ENCODE measurements at places on chromosomes 3 and 15. TPM values are rescaled to one million over a fixed set of nuclear protein-coding genes. Genes with fewer than 3 reads are reported as not detected.
A peak's percentile ranks its signal among the peaks of the same experiment; 100 is the strongest.

LHFPL4 gene
- not detected for total RNA-seq

MST1R gene
- 94.3 TPM for total RNA-seq

SLC12A8 gene
- total RNA-seq, result 18.8 TPM

CELF6 gene
- total RNA-seq, result 0.55 TPM

DISP2 gene
- total RNA-seq, result 0.37 TPM

FETUB gene
- not detected for total RNA-seq

GRCh38 chr3:58293516-58293915, 12.5 kb upstream of the RPP14 start:
- no peak overlapping the region for H3K27ac ChIP-seq
- H3K27me3 ChIP-seq, result no peaks in the 10 kb centered on the region
- no peak for DNase-seq
- H3K4me3 ChIP-seq, result no peak overlapping the region
- no peaks in the 10 kb centered on the region for H3K4me1 ChIP-seq

GRCh38 chr15:71465131-71465955, 345.0 kb upstream of the NR2E3 start:
- no peaks in the 10 kb centered on the region for H3K27me3 ChIP-seq
- H3K4me1 ChIP-seq, result no peaks in the 10 kb centered on the region
- H3K36me3 ChIP-seq, result no peaks in the 10 kb centered on the region
- DNase-seq, result no peak

GRCh38 chr15:56772868-56773639, 39.7 kb upstream of the ZNF280D start:
- H3K4me3 ChIP-seq, result no peak overlapping the region
- peaks cover 28% of the 10 kb centered on the region for H3K4me1 ChIP-seq
- peak overlapping the region; percentile 55 for H3K27ac ChIP-seq
- DNase-seq, result peak; percentile 53

- no peak overlapping the region for H3K4me3 ChIP-seq
- no peaks in the 10 kb centered on the region for H3K27me3 ChIP-seq
- H3K27ac ChIP-seq, result peak overlapping the region; percentile 32
- no peak for DNase-seq
- peaks cover 12% of the 10 kb centered on the region for H3K4me1 ChIP-seq
Measured at GRCh38 chr3:11195201-11195600, 40.9 kb downstream of the HRH1 start.

DNA sequence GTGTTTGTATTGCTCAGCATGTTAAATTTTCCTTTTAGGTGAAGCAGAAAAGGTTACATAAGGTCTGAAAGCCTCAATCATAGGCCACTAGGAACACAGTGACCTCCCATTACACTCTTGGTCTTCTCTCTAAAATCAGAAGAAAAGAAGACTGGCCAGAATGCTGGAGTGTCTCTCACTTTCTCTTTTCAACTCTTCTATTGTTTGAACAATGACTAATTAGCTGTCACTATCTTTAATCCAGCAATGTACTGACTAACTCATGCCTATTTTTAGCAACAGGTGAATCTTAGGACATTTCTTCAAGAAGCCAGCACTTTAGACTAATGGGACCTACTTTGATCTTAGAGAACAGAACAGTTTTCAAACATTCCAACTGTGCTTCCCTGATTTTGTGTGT, 142.8 kb downstream of the TGFBR2 start:
- no peak overlapping the region for H3K4me3 ChIP-seq
- peaks cover 14% of the 10 kb centered on the region for H3K4me1 ChIP-seq
- H3K27me3 ChIP-seq, result no peaks in the 10 kb centered on the region
- no peak for DNase-seq

GRCh38 chr3:41960826-41961750, 815 bp downstream of the ULK4 start:
- peak overlapping the region; percentile 86 for H3K4me3 ChIP-seq
- H3K36me3 ChIP-seq, result no peaks in the 10 kb centered on the region
- DNase-seq, result peak; percentile 81
- no peaks in the 10 kb centered on the region for H3K27me3 ChIP-seq
- H3K27ac ChIP-seq, result peak overlapping the region; percentile 89

- DNase-seq, result no peak
- no peak overlapping the region for H3K4me3 ChIP-seq
- H3K4me1 ChIP-seq, result peaks cover 7% of the 10 kb centered on the region
- H3K27me3 ChIP-seq, result no peaks in the 10 kb centered on the region
- H3K36me3 ChIP-seq, result no peaks in the 10 kb centered on the region
Measured at GRCh38 chr3:181484026-181484425, 227.7 kb upstream of the SOX2 start.

DNA sequence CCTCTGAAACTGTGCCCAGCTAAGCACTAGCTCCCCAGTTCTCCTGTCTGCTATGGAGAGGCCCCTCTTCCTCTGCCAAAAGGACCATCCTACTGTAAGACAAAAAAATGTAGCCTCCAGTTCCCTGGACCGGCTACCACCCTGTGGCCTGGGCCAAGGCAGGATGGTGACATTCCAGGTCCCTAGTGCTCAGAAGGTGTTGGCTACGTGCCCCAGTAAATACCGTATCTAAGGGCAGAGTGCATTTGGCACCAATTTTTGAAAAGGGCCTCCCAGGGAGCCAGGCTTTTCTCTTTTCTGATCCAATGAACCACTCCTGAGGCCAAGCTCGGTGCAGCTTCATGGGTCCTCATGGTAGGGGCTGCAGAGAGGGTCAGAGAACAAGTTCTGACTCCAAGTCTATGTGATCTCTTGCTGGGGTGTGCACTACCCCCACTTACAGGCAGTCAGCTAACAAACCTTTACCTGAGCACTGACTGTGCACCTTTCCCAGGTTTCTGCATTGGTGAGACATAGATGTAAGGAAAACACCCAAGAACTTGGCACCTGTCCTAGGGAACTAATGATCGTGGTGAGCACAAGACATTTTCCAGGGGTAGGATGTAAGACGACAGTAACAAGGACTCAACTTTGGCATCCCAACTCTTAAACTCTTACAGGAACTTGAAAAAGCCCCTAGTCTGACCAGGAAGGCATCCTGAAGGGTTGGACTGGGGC, 32.6 kb downstream of the TLE3 start:
- DNase-seq, result peak; percentile 49
- H3K27ac ChIP-seq, result no peak overlapping the region
- H3K4me1 ChIP-seq, result peaks cover 79% of the 10 kb centered on the region
- no peak overlapping the region for H3K4me3 ChIP-seq
- H3K36me3 ChIP-seq, result peaks cover 55% of the 10 kb centered on the region
- no peaks in the 10 kb centered on the region for H3K27me3 ChIP-seq

GRCh38 chr15:99303907-99304306, 52.6 kb downstream of the LRRC28 start:
- peaks cover 27% of the 10 kb centered on the region for H3K4me1 ChIP-seq
- no peak overlapping the region for H3K4me3 ChIP-seq
- no peaks in the 10 kb centered on the region for H3K27me3 ChIP-seq

GRCh38 chr15:71334873-71335272, 219.6 kb downstream of the THSD4 start:
- no peak for DNase-seq
- peaks cover 20% of the 10 kb centered on the region for H3K4me1 ChIP-seq
- H3K27me3 ChIP-seq, result no peaks in the 10 kb centered on the region
- H3K36me3 ChIP-seq, result no peaks in the 10 kb centered on the region
- H3K27ac ChIP-seq, result peak overlapping the region; percentile 68

DNA sequence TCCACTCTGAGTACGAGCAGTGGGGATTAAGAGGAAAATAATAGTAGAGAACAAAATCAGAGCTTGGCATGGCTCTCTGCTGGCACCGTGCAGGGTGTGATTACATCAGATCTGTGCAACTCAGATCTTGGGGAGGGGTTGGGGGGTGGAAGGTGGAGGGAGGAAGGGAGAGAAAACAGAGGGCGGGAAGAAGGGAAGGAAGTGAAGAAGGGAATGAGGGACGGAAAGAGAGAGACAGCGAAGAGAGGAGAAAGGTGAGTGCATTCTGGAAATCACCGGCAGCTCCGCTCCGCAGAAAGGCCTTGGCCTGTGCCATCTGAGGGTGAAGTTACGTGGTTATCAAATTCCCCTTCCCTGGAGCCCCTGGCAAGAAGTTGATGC, 31.0 kb upstream of the ADAMTS17 start:
- H3K4me1 ChIP-seq, result no peaks in the 10 kb centered on the region
- no peaks in the 10 kb centered on the region for H3K27me3 ChIP-seq
- peak overlapping the region; percentile 41 for H3K4me3 ChIP-seq

DNA sequence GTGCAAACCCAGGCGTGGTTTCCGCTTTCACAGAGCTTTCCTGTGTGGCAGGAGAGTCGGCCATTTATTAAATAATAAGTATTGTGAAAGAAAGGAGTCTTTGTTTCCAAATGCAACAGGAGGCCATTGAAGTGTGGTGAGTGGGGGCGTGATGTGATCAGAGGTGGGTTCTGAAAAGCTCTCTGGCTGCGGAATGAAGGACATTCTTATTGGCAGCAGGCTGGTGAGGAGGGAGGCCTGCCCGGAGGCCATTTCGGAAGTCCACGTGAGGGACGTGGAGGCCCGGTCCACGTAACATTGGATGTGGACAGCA, 11.1 kb downstream of the ARNT2 start:
- no peak overlapping the region for H3K27ac ChIP-seq
- no peak for DNase-seq
- no peak overlapping the region for H3K4me3 ChIP-seq
- H3K27me3 ChIP-seq, result no peaks in the 10 kb centered on the region

DNA sequence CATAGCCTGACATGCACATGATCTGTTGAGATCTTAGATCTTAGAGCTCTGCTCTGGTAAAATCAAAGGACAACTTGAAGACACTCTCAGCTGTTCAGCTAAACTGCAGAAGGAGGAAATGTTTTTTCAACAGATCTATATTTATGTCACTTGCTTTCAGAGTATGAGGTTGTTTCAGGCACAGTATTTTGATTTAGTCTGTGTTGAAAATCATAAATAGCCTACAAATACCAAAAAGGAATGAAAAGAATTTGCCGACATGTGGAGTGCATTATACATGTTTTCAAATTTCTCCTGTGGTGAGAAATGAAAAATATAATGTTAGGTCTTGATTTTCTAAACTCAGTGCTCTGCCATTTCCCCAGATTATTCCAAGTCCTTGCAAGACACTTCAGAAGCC, 1118.4 kb downstream of the TBL1XR1 start:
- H3K27me3 ChIP-seq, result no peaks in the 10 kb centered on the region
- H3K4me3 ChIP-seq, result no peak overlapping the region
- H3K36me3 ChIP-seq, result no peaks in the 10 kb centered on the region
- H3K27ac ChIP-seq, result no peak overlapping the region
- no peaks in the 10 kb centered on the region for H3K4me1 ChIP-seq
- DNase-seq, result no peak

DNA sequence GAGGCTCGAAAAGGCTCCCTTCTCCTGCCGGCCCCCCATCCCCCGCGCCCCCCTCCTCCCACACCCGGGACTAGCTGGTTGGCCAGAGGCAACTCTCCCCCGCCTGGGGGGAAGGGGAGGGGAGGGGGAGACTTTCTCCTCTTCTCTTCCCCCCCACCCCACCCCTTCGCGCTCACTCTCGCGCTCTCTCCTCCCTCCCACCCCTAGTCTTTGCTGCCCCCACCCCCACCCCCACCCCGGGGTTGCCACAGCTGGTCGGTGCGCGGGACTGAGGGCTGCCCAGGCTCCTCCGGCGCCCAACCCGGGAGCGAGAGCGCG, 710 bp downstream of the MECOM start:
- no peaks in the 10 kb centered on the region for H3K36me3 ChIP-seq
- peaks cover 35% of the 10 kb centered on the region for H3K4me1 ChIP-seq

DNA sequence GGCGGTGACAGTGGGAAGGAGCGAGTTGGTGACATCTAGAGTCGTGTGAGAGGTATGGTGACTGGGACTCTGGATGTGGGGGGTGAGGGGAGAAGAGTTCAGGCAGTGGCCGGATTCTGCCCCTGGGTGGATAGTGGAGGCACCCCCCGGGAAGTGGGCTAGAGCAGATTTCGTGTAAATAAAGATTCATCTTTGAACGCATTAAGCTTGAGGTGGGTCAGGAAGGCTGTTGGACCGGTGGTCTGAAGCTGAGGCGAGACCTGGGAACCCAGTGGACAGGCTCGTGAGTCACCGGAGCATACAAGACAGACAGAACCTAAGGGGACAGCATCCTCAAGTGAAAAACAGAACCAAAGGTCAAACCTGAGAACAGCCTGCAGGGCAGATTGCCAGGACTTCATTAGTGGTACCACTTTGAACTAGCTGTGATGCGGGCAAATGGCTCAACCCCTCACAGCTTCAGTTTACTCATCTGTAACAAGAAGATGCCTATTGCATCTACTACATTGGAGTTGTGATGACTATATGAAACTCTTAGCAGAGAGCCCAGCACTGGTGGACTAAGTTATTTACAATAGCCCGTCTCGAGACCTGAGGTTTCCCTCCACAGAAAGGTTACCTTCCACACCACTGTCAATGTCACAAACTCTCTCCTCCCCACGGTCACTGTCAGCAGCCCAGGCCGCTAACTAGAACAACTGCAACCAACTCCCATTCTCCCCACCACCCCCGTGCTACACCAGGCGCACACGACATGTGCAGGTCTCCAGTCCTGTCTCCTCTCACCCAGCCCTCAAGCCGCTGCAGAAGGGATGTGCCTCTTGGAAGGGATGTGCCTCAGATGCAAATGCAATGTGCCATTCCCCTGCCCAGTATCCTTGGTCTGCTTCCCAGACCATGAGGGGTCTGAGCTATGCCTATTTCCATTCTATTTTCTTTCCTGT, 901 bp upstream of the CLN6 start:
- H3K4me1 ChIP-seq, result peaks cover 16% of the 10 kb centered on the region
- H3K27ac ChIP-seq, result peak overlapping the region; percentile 85
- H3K27me3 ChIP-seq, result no peaks in the 10 kb centered on the region
- H3K36me3 ChIP-seq, result no peaks in the 10 kb centered on the region
- peak overlapping the region; percentile 88 for H3K4me3 ChIP-seq
- peak; percentile 26 for DNase-seq

GRCh38 chr3:33071181-33071580, 25.8 kb downstream of the GLB1 start:
- H3K27me3 ChIP-seq, result no peaks in the 10 kb centered on the region
- H3K36me3 ChIP-seq, result peaks cover 41% of the 10 kb centered on the region
- H3K27ac ChIP-seq, result no peak overlapping the region
- no peak overlapping the region for H3K4me3 ChIP-seq
- peaks cover 8% of the 10 kb centered on the region for H3K4me1 ChIP-seq

DNA sequence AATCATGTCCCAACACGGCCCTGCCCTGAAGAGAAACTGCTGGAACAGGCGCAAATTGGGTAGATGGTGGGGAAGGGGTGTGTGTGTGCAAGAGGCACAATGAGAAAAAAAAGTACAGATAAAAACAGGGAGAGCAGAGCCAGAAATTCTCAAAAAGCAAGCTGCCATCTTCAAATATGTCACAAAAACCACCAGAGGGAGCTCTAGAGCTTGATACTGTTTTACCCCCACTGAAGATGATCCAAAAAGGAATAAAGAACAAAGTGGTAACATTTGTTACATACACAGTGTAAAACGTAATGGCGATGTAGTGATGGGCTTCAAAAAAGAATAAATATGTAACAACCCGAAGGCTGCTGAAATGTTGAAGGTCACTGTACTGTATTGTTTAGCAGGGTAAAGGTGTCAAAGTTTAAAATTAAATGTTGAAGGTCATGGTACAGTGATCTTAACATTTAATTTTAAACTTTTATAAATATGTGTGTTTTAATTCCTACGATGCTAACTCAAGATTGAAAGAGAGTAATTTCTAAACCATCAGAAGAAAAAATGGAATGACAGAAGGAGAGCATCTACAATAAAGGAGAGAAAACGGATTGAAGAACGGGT, 6.0 kb downstream of the SNRPA1 start:
- H3K4me3 ChIP-seq, result no peak overlapping the region
- no peaks in the 10 kb centered on the region for H3K27me3 ChIP-seq
- H3K36me3 ChIP-seq, result peaks cover 68% of the 10 kb centered on the region
- no peak overlapping the region for H3K27ac ChIP-seq
